Activated CD8-positive, alpha-beta memory T cell treated with anti-CD3 and anti-CD28 coated beads for 48 hours (primary cell): ENCODE measurements at places on chromosomes 6 and 20.
A peak's percentile ranks its signal among the peaks of the same experiment; 100 is the strongest.

DNA sequence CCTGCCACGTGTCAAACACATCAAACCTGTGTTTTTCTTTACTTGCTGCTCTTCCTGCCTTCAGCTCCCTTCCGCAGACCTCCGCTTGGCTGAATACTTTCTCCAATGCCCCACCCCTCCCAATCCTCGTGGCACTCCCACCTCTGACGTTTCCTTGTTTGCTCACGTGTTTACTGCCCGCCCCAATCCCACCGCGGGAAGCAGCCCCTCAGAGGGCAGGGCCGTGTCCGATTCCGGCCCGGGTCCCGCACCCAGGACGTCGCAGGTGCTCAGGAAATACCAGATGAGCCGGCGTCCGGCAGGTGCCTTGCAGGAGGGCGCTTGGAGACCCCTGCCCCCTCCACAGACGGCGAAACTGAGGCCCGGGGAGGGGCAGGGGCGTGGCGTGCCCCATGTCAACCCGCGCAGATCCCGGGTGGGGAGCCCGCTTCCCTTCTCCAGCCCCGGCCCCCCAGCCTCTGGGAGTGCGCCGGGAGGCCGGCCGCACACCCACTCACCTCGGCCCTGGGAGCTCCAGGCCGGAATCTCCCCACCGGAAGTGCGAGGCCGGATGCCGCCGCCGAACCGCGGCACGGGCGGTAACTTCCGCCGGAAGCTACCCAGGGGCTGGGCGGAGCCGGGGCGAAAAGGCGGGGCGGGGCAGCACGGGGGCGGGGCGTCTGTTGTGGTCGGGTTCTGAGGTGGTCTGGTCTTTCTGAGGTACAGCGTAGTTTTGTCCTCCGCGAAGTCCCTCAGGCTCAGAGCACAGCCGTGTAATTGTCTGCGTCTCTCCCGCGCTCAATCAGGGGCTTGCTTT, 42.3 kb downstream of the ELMO2 start:
- peak; percentile 71 for DNase-seq

GRCh38 chr20:14696937-14697336, 359.5 kb upstream of the FLRT3 start:
- no peak for DNase-seq

DNA sequence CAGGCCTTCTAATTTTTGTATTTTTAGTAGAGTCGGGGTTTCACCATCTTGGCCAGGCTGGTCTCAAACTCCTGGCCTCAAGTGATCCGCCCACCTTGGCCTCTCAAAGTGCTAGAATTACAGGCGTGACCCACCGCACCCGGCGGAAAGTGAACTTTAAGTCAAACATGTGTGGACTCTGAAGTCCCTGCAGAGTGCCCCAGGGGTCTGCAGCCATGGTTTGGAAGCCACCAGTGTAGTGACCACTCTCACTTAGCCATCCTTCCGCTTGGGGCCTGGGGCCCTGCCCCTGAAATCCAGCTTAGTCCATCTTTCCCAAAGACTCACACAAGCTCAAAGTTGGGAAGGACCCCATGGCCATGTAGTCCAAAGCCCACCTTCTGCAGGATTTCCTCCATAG, 164.5 kb downstream of the GRM4 start:
- no peak for DNase-seq

- DNase-seq = no peak
Observed at GRCh38 chr20:47699818-47700217, 85.5 kb downstream of the SULF2 start.

DNA sequence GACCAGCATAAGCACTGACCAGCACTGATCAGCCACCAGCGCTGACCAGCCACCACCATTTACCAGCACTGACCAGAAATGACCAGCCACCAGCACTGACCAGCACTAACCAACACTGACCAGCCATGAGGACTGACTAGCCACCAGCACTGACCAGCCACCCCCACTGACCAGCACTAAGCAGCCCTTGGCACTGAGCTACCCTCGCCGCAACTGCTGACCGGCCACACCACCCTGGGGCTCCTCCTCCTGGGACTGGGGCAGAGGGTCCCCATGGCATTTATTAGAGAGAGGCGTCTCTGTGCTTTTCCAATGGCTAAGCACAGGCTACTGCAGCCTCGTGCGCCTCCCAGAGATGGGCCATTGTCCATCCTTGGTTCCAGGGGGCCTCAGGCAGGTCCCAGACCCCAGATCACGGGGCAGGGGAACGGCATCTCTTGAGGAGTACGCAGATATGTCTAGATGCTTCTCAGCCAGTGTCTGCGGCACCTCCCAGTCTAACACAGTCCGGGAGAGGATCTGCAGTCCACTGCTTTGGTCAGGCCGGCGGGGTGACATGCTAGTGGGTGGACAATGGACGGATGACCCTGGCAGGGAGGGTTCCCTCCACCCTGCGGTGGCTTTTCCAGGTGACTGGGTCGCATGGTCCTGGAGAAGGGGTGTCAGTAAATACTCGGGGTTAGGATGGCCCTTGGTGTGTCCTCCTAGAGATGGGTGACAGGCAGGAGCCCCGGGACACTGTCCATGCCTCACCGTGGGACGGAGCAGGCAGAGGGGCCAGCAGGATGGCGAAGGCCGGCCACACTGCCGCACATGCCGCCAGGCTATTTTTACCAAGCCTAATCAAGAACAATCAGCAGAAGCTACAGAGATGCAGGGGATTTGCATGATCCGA, 168.0 kb downstream of the TAF4 start:
- no peak for DNase-seq

DNA sequence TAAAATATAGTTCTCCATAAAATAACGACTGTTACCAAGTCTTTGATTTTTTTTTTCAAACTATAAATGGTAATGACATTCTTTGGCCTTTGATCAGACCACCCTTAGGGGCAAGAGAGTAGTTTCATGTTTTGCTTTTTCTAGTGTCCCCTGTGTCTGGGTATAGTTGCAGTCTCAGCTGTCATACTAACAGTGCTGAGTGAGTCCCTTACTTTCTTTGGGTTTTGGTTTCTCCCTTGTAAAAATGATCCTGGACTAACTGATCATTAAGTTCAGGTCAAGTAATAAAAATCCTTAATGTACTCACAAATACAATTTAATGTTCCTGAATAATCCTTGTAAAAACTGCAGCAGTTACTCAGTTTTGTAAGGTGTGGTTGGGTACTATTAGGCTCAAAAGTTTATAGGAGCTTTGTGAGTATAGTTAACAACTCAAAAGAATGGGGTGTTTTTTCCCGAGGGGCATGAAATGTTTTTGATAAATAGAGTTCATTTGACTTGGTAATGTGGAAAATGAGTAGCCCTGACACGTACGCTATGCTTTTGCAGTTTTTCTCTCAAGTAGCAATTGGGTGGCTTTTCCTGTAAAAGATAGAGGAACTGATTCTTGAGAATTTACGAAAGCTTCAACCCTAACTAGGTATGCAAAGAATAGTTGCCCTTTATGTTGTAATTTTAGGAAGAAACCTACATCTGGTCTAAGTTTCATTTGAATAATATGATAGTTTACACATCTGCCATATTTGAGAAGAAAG, 6.2 kb downstream of the PTPN1 start:
- DNase-seq = no peak

GRCh38 chr6:54846857-54847674, 495 bp downstream of the FAM83B start:
- DNase-seq = no peak

- no peak for DNase-seq
Observed at GRCh38 chr20:62303340-62304226, 786 bp downstream of the ADRM1 start.

- no peak for DNase-seq
Observed at GRCh38 chr6:21733311-21733710, 139.8 kb downstream of the SOX4 start.

GRCh38 chr20:16821211-16822089, 73.3 kb downstream of the OTOR start:
- DNase-seq = no peak

GRCh38 chr6:15493437-15494168, 169.2 kb downstream of the DTNBP1 start:
- no peak for DNase-seq

DNA sequence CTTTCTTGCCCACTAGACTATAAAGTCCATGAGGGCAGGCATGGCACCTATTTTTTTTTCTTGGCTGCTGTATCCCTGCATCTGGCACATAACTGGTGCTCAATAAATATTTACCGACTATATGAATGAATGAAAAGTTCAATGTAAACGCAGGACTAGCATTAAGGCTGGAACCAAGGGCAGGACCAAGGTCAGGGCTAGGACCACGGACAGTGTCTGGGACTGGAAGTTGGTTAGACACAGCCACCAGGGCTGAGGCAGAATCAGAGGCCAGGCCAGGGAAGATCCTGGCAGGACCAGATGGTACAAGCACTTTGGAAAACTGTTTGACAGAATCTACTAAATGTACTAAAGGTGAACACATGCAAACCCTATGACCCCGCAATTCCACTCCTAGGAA, 3.7 kb downstream of the TNXB start:
- DNase-seq = no peak

- DNase-seq = no peak
Observed at GRCh38 chr6:82957171-82957867, 108.3 kb downstream of the UBE3D start.

DNA sequence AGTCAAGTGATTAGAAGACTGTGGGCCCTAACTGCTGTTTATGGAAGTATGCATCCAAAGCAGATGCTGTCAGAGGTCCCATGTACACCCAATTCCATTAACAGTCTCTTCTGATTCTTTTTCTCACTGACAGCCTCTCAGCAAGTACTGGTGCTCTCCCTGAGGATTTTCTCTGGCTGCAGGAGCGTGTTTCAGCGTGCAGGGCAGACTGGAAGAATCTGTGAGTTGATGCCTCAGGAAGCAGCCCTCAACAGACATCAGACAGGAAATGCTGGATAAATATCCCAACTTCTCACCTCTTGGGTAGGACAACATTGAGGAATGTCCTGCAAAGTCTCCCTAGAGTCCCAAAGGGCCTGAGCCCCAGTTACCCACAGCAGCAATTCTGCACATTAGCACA, 40.8 kb downstream of the ANKEF1 start:
- no peak for DNase-seq

DNA sequence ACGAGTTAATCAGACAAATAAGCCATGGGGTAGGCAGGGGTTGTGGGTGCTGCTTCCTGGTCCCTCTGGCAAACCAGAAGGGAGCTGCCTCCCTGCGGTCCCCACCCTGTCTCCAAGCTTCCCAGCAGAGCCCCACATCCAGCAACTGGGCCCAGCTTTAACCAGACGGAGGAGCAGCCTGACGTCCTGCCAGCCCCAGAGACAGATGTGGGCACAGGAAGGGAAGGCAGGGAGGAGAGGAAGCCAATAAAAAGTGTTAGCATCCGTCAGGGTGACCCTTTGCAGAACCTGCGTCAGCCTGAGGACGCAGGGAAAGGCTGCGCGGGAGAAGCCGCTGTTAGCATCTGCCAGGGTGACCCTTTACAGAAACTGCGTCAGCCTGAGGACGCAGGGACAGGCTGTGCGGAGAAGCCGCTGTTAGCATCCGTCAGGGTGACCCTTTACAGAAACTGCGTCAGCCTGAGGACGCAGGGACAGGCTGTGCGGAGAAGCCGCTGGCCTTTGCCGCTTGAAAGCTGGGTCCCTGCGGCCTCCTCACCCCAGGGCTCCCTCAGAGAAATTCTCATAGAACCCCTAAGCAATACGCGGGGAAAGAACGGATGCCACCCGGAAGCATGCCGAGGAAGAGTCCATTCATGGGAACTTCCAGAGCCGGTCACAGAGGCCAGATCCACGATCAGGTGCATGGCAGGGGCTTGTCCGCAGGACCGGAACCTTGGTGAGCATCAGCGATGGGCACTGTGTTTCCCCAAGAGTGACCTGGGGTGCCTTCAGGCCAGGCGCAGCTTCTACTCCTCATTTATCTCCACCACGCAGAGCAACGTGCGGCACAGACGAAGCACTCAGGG, 15.9 kb downstream of the DLL1 start:
- DNase-seq = no peak

GRCh38 chr20:16381444-16381843, 191.8 kb downstream of the KIF16B start:
- no peak for DNase-seq

- no peak for DNase-seq
Observed at GRCh38 chr6:153941768-153942167, 97.3 kb upstream of the OPRM1 start.

GRCh38 chr20:5448449-5449118, 131.8 kb upstream of the PROKR2 start:
- no peak for DNase-seq

DNA sequence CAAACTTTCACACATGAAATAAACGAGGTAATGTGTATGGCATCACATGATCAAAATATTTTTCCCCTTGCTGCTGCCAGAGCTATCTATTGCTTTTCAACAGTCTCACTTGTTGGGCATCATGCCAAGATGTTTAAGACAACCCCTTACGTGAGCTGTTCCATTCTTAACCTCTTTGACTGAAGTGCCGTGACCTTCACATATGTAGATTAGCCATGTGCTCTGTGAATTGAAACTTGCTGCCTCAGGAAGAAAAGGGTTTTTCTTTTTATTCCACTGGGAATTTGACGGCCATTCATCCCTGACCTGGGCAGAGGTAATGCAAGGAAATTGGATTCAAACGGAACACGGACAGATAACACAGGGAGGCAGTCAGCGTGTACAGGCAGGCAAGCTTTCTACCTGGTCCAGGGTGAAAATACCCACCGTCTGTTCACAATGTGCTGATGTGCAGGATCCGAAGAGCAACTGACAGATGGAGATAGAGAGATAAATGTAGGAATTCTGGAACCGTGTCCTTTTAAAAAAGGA, 14.2 kb downstream of the ARID1B start:
- DNase-seq = no peak

- DNase-seq = no peak
Observed at GRCh38 chr20:36644032-36644705, 1.8 kb downstream of the SLA2 start.
